Skin of body (tissue), 3 donors: ENCODE measurements at places on chromosomes 12 and 14. TPM values are rescaled to one million over a fixed set of nuclear protein-coding genes. Genes with fewer than 3 reads are reported as not detected.

ANKRD33 gene
- not detected for total RNA-seq

DNA sequence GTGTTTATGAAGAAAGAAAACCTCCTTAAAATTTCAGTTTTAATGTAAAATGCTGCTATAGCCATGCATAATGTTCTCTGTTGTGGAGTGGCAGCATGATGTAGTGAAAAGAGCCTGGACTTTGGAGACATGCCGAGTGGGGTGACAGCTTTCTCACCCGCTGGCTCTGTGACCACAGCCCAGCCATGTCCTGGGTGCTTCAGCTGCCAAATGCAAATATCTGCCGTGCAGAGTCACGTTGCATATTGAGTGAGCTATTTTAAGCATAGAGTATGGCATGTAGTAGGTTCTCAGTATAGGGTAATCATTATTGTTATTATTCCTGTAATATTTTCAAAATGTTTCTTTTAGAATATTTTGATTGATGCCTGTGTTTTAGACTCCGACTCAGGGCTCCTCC lies 15.5 kb upstream of the TCTN2 start:
- DNase-seq = no peak

GRCh38 chr14:105935384-105935783 lies 409.0 kb downstream of the TMEM121 start:
- no peak for DNase-seq

- DNase-seq = no peak
Measured at GRCh38 chr12:71870416-71870815, 30.9 kb downstream of the TBC1D15 start.

USP44 gene
- 0.99 TPM for total RNA-seq

DNA sequence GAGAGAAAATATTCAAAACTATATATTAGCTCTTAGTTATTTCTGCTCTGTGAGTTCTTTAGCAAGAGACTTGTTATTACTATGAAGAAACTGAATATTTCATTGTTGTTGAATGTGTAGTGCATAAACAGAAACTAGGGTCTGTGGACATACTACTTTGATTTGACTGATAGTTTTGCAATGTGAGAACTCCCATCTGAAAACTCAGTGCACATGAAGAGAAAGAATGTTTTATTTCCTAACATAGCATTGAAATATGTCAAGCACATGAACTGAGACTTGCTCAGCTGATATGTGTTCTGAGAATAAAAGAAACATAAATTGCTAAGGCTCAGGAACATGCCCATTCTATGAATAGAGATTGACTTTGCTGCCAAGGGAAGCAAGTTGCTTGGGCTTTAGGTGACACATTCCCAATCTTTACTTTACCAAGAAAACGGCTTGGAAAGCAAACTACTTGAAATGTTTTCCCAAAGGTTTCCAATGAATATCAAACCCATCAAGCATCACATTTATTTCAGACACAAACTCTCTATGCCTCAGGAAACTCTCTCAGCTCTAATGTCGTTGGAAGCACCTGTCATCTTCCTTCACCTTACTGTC lies 290.4 kb downstream of the SLC16A7 start:
- DNase-seq = peak; percentile 67

DNA sequence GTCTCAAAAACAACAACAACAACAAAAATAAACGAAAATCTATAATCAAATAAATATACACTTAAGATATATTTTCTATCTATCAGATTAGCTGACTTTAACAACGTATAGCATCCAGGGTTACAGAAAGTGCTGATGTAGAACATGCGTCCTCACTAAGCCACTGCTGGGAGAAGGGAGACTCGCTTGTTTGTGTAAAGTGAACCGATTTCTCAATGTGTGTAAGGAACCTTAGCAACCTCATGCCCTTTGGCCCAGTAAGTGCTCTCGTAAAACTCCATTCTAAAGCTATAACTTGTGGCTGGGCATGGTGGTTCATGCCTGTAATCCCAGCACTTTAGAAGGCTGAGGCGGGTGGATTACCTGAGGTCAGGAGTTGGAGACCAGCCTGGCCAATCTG lies 23.8 kb downstream of the NFKBIA start:
- DNase-seq = no peak

EPS8 gene
- total RNA-seq = 71.0 TPM

DNA sequence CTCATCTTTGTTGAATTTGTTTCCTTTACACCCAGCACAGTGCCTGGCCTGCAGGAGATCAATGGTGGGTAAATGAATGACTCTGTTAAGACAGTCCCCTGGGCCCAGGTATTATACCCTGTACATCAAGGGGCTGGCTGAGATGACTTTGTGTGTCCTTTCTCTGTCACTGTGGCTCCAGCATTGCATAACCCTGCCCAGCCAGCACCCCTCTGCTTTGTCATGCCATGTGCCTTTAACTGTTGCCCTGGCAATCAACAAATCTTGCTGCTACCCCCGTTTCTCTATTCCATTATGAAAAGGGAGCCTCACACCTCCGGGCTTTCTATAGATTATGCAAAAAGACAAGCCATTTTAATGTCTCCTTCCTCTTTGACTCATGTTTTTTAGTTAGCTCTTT lies 7.6 kb upstream of the FLVCR2 start:
- DNase-seq = no peak

DNA sequence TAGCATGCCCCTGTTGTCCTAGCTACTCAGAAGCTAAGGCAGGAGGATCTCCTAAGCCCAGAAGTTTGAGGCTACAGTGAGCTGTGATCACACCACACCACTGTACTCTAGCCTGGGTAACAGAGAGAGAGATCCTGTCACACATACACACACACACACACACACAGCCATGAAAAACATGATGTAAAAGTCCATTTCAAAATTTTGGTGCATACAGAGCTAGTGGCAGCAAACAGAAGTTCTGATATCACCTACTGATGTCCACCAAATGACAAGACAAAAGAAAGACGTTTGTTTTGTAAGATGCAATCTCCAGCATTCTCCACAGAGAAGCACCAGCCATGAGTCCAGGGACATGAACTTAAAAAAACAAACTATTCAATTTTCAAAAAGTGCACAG lies 15.9 kb downstream of the AREL1 start:
- no peak for DNase-seq

DNA sequence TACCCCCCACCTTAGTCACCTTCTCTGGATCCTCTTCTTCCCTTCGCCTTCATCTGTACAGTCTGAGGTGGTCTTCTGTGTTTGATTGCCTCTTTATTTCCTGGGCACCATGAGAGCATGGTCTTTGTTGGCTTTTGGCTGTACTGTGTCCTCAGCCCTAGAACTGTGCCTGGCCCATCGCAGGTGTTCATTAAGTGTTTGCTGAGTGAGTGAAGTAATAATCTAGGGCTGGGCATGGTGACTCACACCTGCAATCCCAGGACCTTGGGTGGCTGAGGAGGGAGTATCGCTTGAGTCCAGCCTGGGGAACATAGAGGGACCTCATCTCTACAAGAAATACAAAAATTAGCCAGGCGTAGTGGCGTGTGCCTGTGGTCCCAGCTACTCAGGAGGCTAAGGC lies 13.9 kb downstream of the ALDH2 start:
- no peak for DNase-seq

DNA sequence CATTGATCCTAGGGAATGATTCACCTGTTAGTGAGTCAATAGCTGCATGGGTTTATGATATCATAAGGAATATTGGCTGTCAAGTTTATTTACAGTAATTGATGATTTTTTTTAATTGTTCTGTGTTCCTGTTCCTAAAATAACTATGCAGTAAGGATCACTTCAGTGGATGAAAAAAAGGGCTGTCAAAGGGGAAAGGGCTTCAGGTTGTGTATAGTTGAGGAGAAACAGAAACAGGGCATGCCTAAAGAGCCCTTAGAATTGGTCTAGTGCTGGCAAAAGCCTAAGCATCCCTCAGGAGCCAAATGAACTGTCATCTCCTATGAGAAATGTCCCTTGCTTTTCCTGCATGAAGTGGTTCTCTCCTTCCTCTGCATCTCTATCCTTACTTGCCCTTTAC lies 444.9 kb downstream of the RMST start:
- DNase-seq = no peak

GRCh38 chr12:43964961-43965360 lies 129.1 kb downstream of the TMEM117 start:
- peak; percentile 53 for DNase-seq
